ENCODE measurements at places on chromosomes 13 and 19. TPM values are rescaled to one million over a fixed set of nuclear protein-coding genes. Genes with fewer than 3 reads are reported as not detected.

CPB2 gene
- not detected for total RNA-seq

SLC7A9 gene
- under 0.01 TPM for total RNA-seq

ZNF470 gene
- 4.7 TPM for total RNA-seq

RFPL4A gene
- not detected for total RNA-seq

HAUS8 gene
- 1.8 TPM for total RNA-seq

ATXN8OS gene
- not detected for total RNA-seq

CLEC17A gene
- total RNA-seq: under 0.01 TPM

LAIR2 gene
- not detected for total RNA-seq

PPP6R1 gene
- total RNA-seq: 27.1 TPM

ERICH6B gene
- not detected for total RNA-seq

TMPRSS9 gene
- total RNA-seq: 1.1 TPM

SIGLEC9 gene
- not detected for total RNA-seq

EFNB2 gene
- total RNA-seq: 17.0 TPM

FFAR1 gene
- total RNA-seq: not detected

COL5A3 gene
- total RNA-seq: 9.1 TPM

CGB1 gene
- total RNA-seq: 0.29 TPM

PSG7 gene
- total RNA-seq: not detected

SHISA7 gene
- total RNA-seq: not detected

KLF1 gene
- not detected for total RNA-seq

TMIGD2 gene
- not detected for total RNA-seq

SLC5A5 gene
- total RNA-seq: under 0.01 TPM

MEIOSIN gene
- not detected for total RNA-seq

C19orf12 gene
- total RNA-seq: 52.7 TPM

CYP2A6 gene
- not detected for total RNA-seq

SLC8A2 gene
- total RNA-seq: under 0.01 TPM

SLC25A42 gene
- total RNA-seq: 5.6 TPM

FAM124A gene
- total RNA-seq: 1.2 TPM
